SW480 (cell line): ENCODE measurements at places on chromosomes 11 and 22.

GRCh38 chr22:35835998-35836691 is 118.5 kb downstream of the APOL5 start:
- DNase-seq: peak; percentile 91

- no peak for DNase-seq
Observed at GRCh38 chr11:46958777-46959176, 22.2 kb downstream of the CSTPP1 start.

- DNase-seq: no peak
Observed at GRCh38 chr22:39463931-39464390, 7.1 kb downstream of the MGAT3 start.

- DNase-seq: no peak
Observed at GRCh38 chr11:16125796-16126195, 230.6 kb downstream of the SOX6 start.

GRCh38 chr22:23210428-23211170 is 30.3 kb downstream of the BCR start:
- DNase-seq: no peak

DNA sequence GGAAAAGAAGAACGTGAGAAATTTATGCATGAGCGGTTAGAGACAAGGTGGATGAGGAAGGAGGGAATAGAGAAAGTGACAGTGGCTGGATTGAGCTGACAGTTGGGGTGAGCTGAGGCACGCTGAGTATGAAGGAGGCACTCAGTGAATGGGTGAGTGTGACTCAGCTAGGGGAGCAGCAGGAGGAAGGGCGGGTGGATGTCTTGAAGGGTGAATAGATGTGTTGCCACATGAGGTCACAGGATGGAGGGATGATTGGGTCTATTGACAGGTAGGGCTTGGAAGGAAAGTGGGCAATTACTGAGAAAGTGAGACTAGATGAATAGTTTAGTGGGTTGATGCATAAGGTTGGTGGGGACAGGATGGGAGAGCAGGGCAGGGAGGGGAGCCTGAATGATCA is 8.0 kb downstream of the IFITM10 start:
- no peak for DNase-seq

- DNase-seq: no peak
Observed at GRCh38 chr11:119858288-119858687, 129.3 kb upstream of the NECTIN1 start.

DNA sequence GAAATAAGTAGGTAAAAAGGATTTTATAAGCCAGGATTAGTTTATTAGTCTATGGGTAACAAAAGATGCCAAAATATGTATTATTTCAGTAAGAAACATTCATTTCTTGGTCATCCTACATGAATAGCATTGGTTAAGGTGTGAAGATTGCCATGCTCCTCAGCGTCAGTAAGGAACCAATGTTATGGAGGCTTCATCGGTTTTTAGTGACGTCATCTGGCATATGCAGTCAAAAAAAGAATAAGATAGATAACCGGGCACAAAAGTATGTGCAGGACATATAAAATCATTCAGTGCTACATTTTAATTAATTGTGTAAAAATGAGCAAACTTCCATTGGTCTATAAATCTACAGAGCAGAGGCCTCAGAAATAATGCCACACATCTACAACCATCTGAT is 29.4 kb downstream of the TRIM5 start:
- no peak for DNase-seq

GRCh38 chr22:42026705-42027104 is 28.1 kb downstream of the WBP2NL start:
- DNase-seq: no peak
